Non-pigmented ciliary epithelial cell (primary cell): ENCODE measurements at places on chromosomes 1 and 21.

DNA sequence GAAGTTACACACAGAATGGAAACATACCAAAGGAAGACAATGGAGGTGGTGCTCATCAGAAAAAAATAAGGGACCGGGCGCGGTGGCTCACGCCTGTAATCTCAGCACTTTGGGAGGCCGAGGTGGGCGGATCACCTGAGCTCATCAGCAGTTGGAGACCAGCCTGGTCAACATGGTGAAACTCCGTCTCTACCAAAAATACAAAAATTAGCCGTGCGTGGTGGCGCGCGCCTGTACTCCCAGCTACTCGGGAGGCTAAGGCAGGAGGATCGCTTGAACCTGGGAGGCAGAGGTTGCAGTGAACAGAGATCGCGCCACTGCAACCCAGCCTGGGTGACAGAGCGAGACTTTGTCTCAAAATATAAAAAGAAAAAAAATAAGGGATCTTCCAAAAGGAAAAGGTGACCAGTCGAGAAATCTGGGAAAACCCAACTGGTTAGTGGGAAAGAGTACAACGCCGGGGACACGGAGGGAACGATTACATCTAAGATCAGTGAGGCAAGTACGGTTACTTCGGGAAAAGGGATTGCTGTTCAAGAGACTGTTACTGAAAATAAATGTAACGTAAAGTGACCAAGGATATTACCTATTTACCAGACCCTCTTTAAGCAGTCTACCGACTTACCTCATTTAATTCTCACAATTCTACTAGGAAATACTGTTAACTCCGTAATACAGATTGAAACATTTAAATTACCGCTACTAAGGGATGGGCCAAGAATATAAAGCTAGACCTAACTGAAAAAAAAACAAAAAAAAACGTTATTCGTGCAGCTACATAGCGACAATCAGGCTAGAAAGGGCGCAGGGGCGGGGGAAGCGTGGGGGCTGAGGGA lies 822 bp downstream of the CCT3 start:
- no peak for DNase-seq

GRCh38 chr1:155938220-155938627 lies 3.2 kb upstream of the RXFP4 start:
- DNase-seq = no peak

GRCh38 chr21:42883921-42884320 lies 4.6 kb upstream of the WDR4 start:
- no peak for DNase-seq

DNA sequence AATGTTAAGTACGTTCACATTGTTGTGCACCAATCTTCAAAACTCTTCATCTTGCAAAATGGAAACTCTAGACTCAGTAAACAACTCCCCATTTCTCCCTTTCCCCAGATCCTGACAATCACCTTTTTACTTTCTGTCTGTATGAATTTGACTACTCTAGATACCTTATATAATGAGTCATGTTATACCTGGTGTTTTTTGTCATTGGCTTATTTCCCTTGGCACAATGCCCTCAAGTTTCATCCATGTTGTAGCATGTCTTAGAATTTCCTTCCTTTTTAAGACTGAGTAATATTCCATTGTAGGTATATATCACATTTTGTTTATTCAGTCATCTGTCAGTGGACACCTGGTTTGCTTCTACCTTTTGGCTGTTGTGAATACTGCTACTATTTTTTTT lies 399.5 kb downstream of the LMO4 start:
- no peak for DNase-seq
